ENCODE measurements at places on chromosomes 12 and 14. TPM values are rescaled to one million over a fixed set of nuclear protein-coding genes. Genes with fewer than 3 reads are reported as not detected.

- DNase-seq, result no peak
These were observed 47.1 kb downstream of the ARF6 start for GRCh38 chr14:49939884-49940510.

- DNase-seq, result no peak
These were observed 30.8 kb upstream of the CMKLR1 start for GRCh38 chr12:108369736-108370396.

DNA sequence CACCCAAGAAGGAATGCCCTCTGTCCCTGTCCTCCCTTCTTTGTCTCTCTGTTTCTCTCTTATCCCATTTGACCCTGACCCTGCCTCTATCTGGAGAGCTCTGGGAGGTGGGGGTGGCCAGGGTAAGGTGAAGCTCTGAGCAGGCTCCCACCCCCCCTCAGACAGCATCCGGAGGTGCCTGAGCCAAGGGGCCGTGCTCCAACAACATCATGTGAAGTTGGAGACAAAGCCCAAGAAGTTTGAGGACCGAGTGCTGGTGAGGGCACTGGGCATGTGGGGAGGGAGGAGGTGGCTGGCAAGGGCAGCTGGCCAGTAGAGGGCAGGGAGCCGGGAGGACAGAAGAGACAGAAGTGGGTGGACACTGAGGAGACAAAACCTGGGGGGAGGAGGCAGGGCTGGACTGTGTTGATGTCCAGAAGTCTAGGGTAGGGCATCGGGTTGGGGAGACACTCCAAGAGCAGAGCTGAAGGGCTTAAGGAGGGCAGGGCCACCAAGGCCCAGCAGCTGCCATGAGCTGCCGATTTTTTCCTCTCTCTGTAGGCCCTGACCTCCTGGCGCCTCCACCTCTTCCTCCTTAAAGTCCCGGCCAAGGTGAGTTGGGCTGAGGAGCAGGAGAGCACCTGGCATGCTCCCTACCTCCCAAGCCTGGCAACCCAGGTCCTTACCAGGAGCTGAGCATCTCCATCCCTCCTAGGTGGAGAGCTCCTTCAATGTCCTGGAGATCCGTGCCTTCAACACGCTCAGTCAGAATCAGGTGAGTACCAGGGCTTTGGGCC lies 1.9 kb downstream of the CARMIL3 start:
- no peak for DNase-seq

The GNPNAT1 gene
- 39.2 TPM for total RNA-seq

DNA sequence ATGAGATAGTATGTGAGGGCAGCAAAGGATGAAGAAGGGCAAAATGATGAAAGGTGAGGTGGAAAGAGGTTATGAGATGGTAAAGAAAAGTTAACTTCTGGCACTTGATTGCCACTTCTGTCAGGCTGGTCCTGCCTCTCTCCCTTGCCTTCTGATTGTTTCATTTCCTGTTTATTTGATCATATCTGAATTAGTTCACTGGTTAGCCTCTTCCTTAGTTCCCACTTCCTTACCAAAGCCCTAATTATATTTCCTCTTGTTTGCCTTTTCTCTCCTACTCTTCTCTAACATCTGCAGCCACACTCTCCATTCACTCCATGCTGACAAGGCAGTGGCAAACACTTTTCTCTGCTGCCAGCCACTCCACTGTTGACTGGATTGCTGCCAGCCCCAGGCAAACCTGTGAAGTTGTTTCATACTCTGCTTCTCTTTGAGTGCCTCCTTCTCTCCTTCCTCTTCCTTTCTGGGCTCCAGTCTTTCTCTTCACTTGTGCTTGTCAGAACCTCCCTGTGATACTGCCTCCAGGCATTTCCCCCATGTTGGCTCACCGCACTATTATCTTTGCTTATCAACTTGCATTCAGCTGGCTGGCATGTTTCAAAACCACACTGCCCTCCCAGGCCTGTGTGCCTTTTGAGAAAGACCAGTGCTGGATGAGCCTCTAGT lies 8.1 kb downstream of the PNP start:
- no peak for DNase-seq

The ASPG gene
- total RNA-seq, result 0.05 TPM
